ENCODE measurements at places on chromosomes 6 and 20. TPM values are rescaled to one million over a fixed set of nuclear protein-coding genes. Genes with fewer than 3 reads are reported as not detected.
A peak's percentile ranks its signal among the peaks of the same experiment; 100 is the strongest.

- H3K4me1 ChIP-seq = no peaks in the 10 kb centered on the region
- no peak overlapping the region for H3K4me3 ChIP-seq
- DNase-seq = no peak
- H3K36me3 ChIP-seq = no peaks in the 10 kb centered on the region
- H3K27me3 ChIP-seq = no peaks in the 10 kb centered on the region
Measured at GRCh38 chr6:148287623-148288333, 54.9 kb upstream of the SASH1 start.

GRCh38 chr6:47653706-47654105 lies 44.7 kb upstream of the ADGRF4 start:
- no peak overlapping the region for H3K4me3 ChIP-seq
- H3K36me3 ChIP-seq = no peaks in the 10 kb centered on the region
- no peaks in the 10 kb centered on the region for H3K4me1 ChIP-seq
- H3K27me3 ChIP-seq = no peaks in the 10 kb centered on the region

DNA sequence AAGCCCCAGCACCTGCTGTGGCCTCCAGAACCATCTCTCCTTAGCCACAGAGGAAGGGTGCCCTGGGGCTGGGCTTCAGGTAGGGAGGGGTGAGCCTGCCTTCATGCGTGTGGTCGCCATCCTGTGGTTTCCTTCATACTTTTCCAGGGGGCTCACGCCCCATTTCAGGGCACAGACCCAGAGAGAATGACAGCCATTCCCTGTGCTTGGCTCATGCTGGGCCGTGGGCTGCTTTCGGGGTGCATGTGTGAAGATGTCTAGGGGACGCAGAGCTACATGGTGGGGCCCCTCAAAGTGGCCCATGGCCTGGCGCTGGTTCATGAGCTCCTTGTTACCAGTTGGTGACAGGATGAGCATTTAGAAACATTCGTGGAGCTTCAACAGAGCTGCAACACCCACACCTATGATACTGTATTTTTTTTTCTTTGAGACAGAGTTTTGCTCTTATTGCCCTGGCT lies 190.3 kb upstream of the SLC24A3 start:
- no peaks in the 10 kb centered on the region for H3K27me3 ChIP-seq
- H3K4me1 ChIP-seq = no peaks in the 10 kb centered on the region
- H3K36me3 ChIP-seq = no peaks in the 10 kb centered on the region
- no peak overlapping the region for H3K27ac ChIP-seq

DNA sequence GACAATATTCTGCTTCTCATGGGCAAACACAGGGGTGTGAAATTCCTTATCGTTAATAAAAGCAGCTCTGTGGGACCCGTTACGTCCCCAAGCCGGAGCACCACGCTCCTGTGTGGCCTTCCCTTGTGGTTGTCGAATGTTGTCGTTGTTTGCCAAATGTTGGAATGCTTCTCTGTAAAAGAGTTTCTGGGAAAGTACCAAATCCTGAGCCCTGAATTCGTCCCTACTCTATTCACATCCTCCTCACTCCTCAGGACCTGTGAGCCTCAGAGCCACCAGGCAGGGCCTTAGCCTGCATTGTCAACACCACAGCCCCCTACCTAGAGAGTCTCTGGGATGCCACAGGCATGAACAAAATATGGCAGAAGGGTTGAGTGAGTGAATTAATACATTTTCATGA lies 64.0 kb downstream of the THBS2 start:
- no peak for DNase-seq
- no peak overlapping the region for H3K4me3 ChIP-seq
- no peaks in the 10 kb centered on the region for H3K4me1 ChIP-seq

DNA sequence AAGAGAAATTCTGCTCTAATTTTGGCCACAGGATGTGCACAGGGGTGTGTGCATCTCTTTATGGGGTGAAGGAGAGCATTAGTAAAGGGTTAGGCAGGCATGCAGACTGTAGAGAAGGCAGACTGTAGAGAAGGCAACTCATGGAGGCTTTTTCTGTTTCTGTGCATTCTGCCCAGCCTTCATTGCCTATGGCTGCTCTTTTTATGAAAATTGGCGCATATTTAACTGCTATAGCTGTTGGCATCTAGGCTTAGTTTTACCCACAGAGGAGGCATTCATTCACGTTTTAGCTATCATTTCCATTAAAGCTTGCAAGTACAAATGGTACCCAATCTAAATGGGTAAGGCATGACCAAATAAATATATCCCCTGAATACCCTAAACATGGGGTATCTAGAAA lies 286.8 kb upstream of the ID4 start:
- H3K36me3 ChIP-seq = no peaks in the 10 kb centered on the region
- no peak overlapping the region for H3K27ac ChIP-seq
- DNase-seq = no peak
- H3K4me1 ChIP-seq = no peaks in the 10 kb centered on the region

DNA sequence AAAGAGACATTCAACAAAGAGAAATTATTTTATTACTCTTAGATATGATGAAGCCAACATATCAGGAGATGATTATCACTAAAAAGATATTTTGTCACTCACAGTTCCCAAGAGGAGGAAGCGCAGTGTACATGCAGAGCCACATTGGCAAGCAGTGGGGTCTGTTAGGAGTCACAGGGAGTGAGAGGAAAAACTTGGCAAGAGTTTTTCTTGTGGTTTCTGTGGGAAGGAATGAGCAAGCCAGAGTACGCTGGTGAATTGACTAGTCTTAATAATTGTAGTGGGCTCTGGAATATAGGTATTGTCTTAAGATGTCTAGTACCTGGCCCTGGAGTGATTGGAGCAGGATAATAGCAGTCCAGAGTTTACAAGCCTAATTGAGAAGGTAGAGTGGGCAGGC lies 1095.2 kb downstream of the GRIK2 start:
- no peaks in the 10 kb centered on the region for H3K27me3 ChIP-seq
- no peak overlapping the region for H3K27ac ChIP-seq
- H3K36me3 ChIP-seq = no peaks in the 10 kb centered on the region
- no peaks in the 10 kb centered on the region for H3K4me1 ChIP-seq
- DNase-seq = no peak
- H3K4me3 ChIP-seq = no peak overlapping the region

- no peak for DNase-seq
- H3K4me1 ChIP-seq = no peaks in the 10 kb centered on the region
- no peaks in the 10 kb centered on the region for H3K27me3 ChIP-seq
- no peak overlapping the region for H3K4me3 ChIP-seq
- H3K27ac ChIP-seq = no peak overlapping the region
- H3K36me3 ChIP-seq = no peaks in the 10 kb centered on the region
Measured at GRCh38 chr6:102732898-102733297, 1339.4 kb downstream of the GRIK2 start.

DNA sequence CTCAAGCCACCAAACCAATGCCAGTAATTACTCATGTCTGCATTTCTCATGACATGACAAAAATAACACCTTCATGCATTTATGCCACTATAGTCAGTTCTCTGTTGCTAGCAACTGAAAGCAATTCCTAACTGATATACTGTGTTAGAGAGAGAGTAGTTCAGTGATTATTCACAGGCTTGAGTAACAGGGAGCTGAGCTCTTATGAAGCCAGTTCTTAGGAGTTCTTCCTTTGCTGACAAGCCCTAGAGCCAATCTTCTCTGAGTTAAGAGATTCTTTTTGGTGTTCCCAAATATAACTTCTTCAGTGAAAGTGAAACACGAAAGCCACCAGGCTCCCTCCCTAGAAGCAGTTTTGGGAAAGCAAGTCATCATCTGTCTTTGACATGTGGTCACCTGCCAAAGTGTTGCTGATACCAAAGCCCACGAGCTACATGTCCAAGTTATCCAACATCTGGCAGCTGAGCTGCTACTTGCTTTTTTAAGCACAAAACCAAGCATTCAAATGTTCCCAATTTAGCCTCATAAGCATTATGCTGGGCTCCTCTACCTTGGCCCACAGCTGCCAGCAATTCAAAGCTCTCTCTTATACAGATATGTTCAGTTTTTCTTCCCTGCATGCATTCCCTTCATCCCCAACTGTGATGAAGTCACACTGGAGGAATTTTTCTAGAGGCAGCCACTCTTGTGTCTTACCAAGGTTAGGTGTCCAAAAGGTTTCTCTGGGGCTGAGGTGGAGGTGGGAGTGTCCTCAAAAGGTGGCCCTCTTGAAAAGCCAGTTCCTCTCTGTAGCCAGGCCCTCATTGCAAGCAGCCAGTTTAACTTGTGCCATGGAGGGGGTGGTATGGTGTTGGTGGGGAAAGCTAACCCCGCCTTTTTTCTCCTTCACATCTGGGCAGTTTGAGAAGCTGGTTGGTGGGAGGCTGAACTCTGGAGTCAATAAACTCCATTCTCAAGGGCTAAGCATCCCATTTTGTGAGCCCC lies 92.7 kb upstream of the ARMC2 start:
- H3K36me3 ChIP-seq = no peaks in the 10 kb centered on the region
- no peak overlapping the region for H3K4me3 ChIP-seq
- peak; percentile 16 for DNase-seq
- no peak overlapping the region for H3K27ac ChIP-seq
- no peaks in the 10 kb centered on the region for H3K27me3 ChIP-seq

DNA sequence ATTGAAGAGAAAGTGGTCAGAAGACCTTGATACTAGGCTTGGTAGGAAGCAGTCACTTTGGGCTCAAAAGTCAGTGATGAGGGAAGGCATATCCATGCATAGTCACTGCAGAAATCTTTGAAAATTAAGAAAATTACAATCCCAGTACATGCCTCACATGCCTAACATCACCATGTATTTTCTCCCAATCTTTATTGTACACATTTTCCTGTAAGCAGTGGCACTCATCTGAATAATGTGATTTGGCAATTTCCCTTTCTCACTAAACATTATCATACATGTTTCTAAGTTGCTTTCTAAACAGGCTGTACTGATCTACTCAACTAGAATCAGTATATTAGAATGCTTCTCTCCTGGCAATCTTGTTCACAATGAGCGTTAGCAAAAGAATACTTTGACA lies 280.7 kb upstream of the SUPT3H start:
- no peak overlapping the region for H3K27ac ChIP-seq
- H3K27me3 ChIP-seq = peaks cover 6% of the 10 kb centered on the region
- no peaks in the 10 kb centered on the region for H3K36me3 ChIP-seq
- no peak overlapping the region for H3K4me3 ChIP-seq

- no peaks in the 10 kb centered on the region for H3K36me3 ChIP-seq
- no peak overlapping the region for H3K4me3 ChIP-seq
- peak overlapping the region; percentile 10 for H3K27ac ChIP-seq
- H3K4me1 ChIP-seq = no peaks in the 10 kb centered on the region
- DNase-seq = no peak
Measured at GRCh38 chr6:73665686-73666319, 12.0 kb upstream of the SLC17A5 start.

- no peaks in the 10 kb centered on the region for H3K4me1 ChIP-seq
- no peak overlapping the region for H3K27ac ChIP-seq
- H3K27me3 ChIP-seq = no peaks in the 10 kb centered on the region
Measured at GRCh38 chr6:75409286-75409685, 84.3 kb downstream of the FILIP1 start.

- H3K36me3 ChIP-seq = no peaks in the 10 kb centered on the region
- H3K4me1 ChIP-seq = no peaks in the 10 kb centered on the region
- no peaks in the 10 kb centered on the region for H3K27me3 ChIP-seq
- H3K4me3 ChIP-seq = no peak overlapping the region
Measured at GRCh38 chr20:51221791-51222408, 199.0 kb upstream of the KCNG1 start.

DNA sequence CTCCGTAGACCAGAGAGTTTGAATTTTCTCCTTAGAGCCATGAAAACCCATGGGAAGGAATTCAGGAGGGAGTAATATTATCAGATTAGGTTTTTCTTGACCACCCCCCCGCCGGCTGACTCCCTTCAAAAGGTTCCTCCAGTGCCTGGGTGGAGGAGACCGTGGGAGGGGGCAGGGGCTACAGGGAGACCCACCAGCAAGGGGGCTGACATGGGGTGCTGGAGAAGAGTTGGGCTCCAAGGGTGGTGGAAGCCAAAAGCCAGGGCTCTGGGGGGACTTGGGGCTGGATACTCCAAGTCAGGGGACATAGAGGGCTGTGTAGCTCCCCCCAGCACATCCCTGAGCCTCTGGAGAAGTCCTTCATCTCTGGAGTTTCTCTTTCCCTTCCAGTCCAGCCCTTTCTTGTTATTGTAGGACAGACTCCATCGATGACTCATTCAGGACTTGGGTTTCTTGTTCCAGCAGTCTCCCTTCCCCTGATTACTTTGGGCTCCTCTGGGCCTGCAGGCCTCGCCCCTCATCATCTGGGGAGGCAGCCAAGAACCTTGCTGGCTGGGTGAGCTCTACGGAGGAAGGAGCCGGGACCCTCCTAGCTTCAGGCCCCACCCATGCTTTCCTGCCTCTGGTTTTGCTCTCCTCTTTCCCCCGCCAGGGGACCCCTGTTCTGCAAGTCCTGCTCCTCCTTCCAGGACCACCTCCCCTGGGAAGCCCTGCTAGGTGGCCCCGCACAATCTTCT lies 10.5 kb upstream of the KIAA1755 start:
- no peak for DNase-seq
- H3K4me3 ChIP-seq = no peak overlapping the region
- H3K27ac ChIP-seq = peak overlapping the region; percentile 40
- no peaks in the 10 kb centered on the region for H3K4me1 ChIP-seq
- H3K27me3 ChIP-seq = no peaks in the 10 kb centered on the region

GRCh38 chr6:107489636-107490565 lies at the start of gene SOBP:
Gene SOBP, plus strand, starts transcription at chr6:107490117. Its CDS starts 500 bp downstream, at chr6:107490617.
- peak; percentile 31 for DNase-seq
- H3K36me3 ChIP-seq = no peaks in the 10 kb centered on the region
- peak within 1 kb of the TSS; percentile 73 for H3K27ac ChIP-seq
- peaks cover 11% of the 10 kb centered on the region for H3K4me1 ChIP-seq
- peaks cover 39% of the 10 kb centered on the region for H3K27me3 ChIP-seq
- peak within 1 kb of the TSS; percentile 59 for H3K4me3 ChIP-seq

GRCh38 chr20:43187476-43188233 lies 2.1 kb downstream of the PTPRT start:
- peaks cover 22% of the 10 kb centered on the region for H3K27me3 ChIP-seq
- DNase-seq = peak; percentile 70
- H3K27ac ChIP-seq = no peak overlapping the region
- no peaks in the 10 kb centered on the region for H3K4me1 ChIP-seq
- H3K36me3 ChIP-seq = no peaks in the 10 kb centered on the region

- DNase-seq = peak; percentile 20
- H3K4me1 ChIP-seq = no peaks in the 10 kb centered on the region
- H3K27me3 ChIP-seq = no peaks in the 10 kb centered on the region
- no peak overlapping the region for H3K4me3 ChIP-seq
Measured at GRCh38 chr6:156175971-156176421, 601.2 kb upstream of the ARID1B start.

Gene LPIN3
- 46.2 TPM for total RNA-seq

Gene ADGRF5
- 1.8 TPM for total RNA-seq

Gene TP53TG5
- 1.0 TPM for total RNA-seq

Gene BHLHE23
- total RNA-seq = not detected

Gene PACRG
- total RNA-seq = not detected

Gene HDGFL1
- total RNA-seq = not detected

Gene RNGTT
- total RNA-seq = 7.8 TPM

Gene JAG1
- total RNA-seq = 102 TPM

Gene SIRPB2
- total RNA-seq = 0.74 TPM

Gene DEFB132
- total RNA-seq = not detected

Gene ABCF1
- total RNA-seq = 43.6 TPM

Gene DDO
- 2.3 TPM for total RNA-seq

Gene HLA-DOB
- total RNA-seq = 0.58 TPM

Gene RIMS1
- 0.17 TPM for total RNA-seq

Gene ALDH8A1
- total RNA-seq = 0.64 TPM

Gene HTR1E
- total RNA-seq = not detected

Gene OR12D3
- total RNA-seq = not detected

Data from colonic mucosa (tissue), 4 donors.